ENCODE measurements at places on chromosomes 4 and X.
A peak's percentile ranks its signal among the peaks of the same experiment; 100 is the strongest.

GRCh38 chr4:25347473-25347872 lies 29.6 kb upstream of the ANAPC4 start:
- DNase-seq = no peak

GRCh38 chr4:102217775-102218355 lies 127.4 kb downstream of the SLC39A8 start:
- DNase-seq = no peak

DNA sequence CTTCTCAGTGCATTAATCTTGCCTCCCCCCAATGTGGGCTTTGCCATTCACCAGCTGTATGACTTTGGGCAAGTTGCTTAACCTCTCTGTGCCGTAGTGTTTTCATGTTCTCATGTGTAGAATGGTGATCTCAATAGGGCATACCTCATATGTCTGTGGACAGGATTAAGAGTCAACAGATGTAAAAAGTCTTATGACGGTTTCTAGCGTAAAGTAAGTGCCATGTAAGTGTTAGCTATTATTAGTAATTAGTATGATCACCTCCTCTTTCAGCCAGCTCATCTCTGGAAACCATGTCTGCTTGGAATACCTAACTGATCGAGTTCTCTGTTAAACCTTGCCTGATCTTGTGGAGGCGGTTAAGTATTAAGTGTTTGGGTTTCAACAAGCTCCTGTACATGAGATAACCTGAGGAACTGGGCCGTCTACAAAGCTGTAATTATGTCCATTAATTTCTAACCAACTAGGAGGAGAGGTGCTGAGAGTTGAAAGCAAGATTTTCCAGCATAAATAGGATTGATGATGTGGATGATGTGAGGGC lies 66.3 kb downstream of the TSC22D3 start:
- no peak for DNase-seq

- DNase-seq = no peak
Observed at GRCh38 chr4:78363031-78363570, 188.5 kb upstream of the ANXA3 start.

DNA sequence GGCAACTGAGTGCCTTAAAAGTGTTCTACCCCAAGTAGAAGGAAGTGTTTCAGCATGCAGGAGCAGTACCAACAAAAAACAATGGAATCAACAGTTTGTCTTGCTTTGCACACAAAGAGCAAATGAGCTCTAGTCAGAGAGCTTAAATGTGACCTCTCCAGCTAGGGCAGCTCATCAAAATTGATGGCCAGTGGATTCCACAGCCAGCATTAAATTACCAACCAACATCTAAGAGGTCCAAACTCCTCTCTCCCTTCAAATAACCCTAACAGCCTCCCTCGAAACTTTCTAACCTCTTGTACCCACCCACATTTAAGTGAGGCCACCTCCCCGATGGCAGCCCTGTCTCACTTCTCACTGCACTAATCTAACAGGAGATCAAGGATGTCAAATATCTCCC lies 219.9 kb downstream of the CHIC2 start:
- DNase-seq = no peak

DNA sequence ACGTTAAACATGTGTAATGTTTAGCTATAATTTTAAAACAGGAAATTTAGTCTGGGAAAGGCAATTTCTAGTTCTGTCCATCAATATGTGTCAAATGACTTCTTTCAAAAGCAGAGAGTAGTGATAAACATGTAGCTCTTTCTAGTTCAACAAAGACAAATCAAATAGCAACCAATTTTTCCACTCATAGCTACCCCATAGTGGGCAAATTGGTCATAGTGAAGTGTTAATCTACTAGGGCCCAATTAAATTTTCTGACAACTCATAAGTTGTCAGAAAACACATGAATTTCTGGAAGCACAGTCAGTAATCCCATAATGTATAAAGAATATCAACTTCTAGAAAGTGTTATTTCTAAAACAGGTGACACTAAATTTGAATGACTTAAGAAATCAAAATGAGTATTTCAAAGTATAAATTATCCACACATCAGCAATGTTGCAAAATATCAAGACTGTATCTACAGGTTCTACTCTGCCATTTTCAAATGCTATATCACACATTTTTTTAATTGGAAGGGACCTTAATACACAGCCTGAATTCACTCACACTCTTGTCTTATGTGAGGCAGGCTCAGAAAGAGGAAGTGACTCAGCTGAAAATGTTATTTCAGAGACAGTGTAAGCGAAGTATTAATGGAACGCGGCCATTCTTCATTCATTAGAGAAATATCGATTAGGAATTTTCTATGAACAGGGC lies 7.7 kb downstream of the OCIAD2 start:
- DNase-seq = no peak

GRCh38 chr4:173185847-173186510 lies 17.4 kb downstream of the GALNT7 start:
- no peak for DNase-seq

GRCh38 chr4:26081795-26082498 lies 167.9 kb downstream of the SMIM20 start:
- peak; percentile 34 for DNase-seq

- DNase-seq = no peak
Observed at GRCh38 chr4:1396806-1397455, 9.3 kb downstream of the NKX1-1 start.

DNA sequence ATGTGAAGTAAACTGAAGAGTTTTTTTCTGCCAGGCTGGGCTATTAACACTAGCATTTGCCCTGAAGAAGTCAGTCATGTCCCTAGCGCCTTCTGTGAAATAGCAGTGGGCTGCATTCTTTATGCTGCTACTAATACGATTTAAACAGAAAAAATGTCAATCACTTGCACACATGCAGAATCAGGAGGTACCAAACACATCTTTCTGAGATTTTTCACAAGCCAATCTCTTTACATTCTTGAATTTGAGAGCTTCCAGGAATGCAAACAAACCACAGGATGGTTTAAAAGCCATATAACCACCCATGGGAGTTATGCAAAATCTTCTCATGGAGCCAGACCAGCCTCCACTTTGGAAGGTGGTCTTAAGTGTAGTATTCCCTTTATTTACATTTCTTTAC lies 220.1 kb downstream of the IQCM start:
- no peak for DNase-seq

GRCh38 chrX:13748486-13748885 lies 13.9 kb downstream of the OFD1 start:
- DNase-seq = peak; percentile 21

GRCh38 chr4:33485111-33485510 lies 2759.2 kb downstream of the ARAP2 start:
- DNase-seq = no peak

- peak; percentile 87 for DNase-seq
Observed at GRCh38 chrX:74343343-74344279, 39.6 kb downstream of the ZCCHC13 start.

DNA sequence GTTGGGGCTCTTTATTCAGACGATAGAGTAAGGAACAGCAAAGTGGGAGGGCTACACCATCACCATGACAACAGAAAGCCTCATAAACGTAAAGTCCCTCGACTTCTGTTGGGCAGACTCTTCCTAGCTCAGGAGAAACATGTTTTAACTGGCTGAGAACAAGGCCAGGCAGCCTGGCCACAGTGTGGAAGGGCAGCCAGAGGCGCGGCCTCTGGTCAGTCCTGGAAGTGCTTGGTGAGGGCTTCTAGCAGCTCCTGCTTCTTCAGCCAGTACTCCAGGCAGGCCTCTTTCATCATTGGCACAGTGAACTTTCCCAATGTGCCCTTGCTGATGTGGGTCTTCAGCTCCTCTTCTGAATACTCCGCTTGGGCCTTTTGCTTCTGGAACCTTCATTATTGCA lies 690.9 kb downstream of the PCDH19 start:
- no peak for DNase-seq

DNA sequence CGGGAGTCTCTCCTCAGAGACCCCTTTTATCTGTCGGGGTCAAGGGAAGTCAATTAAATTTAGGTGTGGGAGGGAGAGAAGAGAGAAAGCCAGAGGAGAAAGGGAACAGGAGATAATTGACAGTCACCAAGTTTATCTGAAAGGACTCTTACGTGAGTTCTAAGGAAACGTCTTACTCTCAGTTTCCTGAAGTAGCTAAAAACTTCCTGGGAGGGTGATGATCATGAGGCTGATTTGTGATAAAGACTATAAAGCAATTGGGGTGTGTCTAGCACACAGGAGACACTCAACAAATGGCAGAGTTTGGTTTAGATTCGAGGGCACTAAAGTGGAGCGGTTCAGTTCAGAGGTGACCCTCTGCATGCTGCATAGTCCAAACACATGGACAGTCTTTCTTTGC lies 254.1 kb downstream of the FBXW7 start:
- no peak for DNase-seq

- no peak for DNase-seq
Observed at GRCh38 chr4:186740822-186741221, 17.2 kb upstream of the FAT1 start.

DNA sequence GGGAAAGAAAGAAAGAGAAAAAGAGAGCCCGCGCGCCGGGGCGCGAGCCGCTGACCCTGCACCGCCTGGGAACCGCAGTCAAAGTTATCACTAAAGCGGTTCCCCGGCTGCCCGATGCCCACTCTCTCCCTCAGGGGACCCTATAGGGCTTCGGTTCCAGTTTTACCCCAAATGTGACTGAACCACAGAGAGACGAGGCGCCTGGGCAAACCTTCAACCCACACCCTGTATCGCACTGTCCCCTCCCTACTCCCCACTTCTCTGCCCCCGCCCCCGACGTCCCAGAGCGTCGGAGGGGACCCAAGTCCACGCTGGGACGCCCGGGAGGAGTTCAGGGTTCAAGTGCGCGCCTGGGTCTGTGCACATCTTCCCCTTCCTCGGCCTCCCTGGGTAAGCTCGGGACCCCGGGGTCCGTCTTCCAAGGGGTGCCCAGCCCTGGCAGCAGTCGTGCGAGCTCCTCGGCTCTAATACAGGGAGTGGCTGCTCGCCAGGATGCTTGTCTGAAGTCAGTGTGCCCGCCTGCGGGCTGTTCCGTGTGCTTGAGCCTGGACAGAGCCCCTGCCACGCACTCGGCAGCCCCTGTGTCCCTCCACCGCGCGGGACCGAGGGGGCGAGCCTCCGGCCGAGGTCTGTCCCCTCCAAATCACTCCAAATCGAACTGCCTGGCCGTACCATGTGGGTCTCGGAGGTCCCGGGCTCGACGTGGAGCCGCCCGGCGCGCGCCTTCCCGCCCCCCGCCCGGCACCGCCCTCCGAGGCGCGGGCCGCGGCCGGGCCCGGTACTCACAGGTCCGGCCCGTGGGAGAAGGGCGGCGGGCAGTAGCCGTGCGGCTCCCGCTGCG lies 960 bp downstream of the TRPC3 start:
- DNase-seq = no peak

DNA sequence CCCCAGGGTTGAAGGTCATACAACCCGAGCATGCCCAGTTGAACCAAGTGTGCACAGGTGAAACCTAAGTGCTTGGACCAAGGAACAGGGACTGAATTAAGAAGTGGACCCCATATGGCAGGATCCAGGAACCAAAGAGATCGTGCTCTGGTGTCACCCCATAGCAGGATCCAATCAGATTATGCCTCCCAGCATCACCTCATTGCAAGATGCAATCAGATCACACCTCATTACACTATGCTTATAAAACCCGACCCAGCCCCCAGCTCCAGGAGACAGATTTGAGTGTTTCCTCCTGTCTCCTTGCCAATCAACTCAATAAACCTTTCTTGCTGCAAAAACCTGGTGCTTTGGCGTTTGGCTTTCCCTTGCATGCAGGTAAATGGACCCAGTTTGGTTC lies 37.6 kb downstream of the EFHC2 start:
- DNase-seq = no peak

DNA sequence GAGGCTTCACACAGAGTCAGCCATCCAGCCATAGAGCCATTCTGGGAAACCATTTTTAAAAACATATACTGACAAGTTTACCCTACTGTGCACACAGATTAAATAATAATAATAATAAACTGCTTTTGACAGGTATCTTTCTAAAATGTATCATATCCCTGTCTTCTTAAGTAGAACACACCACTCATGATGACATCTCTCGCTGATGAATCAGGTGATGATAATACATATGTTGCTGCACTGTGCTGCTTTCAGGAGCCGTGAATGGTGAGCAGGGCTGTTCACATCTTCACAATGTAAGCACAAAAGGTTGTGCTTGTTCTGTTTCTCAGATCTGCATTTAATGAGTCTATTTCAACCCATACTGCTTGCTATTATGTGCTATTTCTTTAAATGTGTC lies 3.5 kb downstream of the MTNR1A start:
- DNase-seq = no peak

DNA sequence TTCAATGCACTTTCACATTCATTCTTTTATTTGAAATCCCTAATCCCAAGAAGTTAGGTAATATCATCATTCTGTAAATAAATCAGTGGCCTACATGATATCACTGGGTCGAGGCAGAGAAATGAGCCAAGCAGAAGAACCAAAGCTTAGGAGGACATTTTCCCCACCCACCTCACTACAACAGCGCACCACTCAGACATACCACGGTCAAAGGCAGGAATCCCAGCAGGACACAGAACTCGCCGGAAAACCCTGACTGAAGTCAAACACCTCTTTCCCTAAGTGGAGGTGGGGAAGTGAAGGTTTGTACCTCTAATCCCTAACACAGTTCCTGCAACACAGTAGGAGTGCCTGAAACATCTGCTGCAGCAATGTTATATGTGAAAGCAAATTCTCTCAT lies 21.5 kb downstream of the RELL1 start:
- DNase-seq = no peak

DNA sequence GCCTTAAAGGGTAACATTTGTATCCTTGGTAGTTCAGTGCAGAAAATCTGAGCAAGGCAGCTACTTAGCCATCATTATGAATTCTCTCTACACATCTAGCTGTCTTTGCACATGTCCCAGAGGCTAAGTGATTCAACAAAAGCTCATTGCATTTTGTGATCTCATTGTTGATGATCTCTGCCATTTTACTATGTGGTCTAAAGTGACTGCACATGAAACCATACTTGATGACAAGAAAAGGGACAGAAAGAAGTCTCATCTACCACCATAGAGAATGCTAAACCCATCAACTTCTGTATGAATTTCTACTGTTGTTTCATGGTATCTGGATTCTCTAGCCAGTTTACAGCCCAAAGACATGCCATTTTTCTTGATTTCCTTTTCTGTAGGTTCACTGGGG lies 5.9 kb upstream of the PGK1 start:
- no peak for DNase-seq

DNA sequence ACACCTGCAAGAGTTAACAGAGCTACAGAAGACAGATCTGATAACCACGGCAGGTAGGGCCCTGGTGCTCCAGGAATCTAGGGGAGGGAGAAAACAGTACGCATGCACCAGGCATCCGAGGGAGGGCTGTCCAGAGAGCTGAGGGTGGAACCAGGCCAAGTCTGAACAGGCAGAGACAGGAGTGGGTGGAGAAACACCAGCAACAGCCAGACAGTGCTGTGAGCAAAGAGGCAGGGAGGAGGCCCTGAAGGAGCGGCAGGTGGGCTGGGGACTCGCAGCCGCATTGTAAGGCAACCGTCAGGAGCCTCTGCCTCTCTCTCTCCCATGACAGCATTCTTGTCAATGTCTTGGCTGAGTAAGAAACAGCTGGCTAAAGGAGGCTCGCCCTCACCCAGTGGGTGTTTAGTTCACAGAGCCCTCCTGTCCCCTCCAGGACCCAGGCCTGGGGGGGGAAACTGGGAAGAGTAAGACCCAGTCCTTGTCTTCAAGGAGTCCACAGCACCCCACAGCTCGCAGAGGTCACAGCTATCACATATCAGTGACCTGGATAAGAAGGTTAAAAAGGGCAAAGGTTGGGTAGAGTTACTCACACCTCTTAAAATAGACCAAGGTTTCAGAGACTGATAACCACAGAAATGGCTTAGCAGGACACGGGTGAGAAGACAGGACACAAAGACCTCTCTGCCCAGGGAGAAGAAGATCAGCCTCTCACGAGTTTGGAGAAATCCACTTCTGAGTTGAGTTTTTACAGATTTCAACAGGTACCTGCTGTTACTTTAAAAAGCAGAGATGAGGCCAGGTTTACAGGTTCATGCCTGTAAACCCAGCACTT lies 10.5 kb downstream of the ACSL1 start:
- DNase-seq = peak; percentile 35
